ENCODE measurements at places on chromosomes 16 and 17.

GRCh38 chr17:35188111-35188510 is 6.1 kb downstream of the SLC35G3 start:
- peak; percentile 58 for ATAC-seq

DNA sequence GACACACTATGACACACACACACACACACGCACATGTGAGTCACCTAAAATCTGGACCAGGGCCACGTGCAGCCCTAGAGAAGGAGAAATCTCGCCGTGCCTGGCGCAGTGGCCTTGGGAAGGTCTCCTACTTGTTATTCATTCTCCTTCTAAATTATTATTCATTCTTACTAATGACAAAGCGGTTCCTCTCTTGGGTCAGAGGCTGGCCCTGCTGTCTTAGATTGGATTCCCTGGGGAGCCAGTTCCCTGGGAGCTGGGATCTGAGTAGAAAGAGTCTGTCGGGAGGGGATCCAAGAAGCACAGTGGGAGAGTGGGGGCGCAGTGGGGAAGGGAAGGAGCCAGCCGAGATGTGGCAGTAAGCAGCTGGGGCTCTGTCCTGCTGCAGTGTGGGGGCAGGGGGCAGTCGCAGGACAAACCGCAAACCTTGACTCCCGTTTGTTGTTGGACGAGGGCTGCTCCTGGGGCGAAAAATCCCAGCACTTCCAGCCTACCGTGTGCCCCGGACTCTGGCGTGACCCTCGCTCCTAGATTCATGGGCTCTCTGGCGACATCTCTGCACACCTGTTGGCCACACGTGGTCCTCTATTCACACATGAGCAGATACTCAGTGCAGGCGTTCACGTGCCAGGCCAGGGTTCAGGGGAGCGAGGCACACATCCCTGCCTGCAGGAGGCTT is 18.7 kb upstream of the JPH3 start:
- no peak for ATAC-seq

DNA sequence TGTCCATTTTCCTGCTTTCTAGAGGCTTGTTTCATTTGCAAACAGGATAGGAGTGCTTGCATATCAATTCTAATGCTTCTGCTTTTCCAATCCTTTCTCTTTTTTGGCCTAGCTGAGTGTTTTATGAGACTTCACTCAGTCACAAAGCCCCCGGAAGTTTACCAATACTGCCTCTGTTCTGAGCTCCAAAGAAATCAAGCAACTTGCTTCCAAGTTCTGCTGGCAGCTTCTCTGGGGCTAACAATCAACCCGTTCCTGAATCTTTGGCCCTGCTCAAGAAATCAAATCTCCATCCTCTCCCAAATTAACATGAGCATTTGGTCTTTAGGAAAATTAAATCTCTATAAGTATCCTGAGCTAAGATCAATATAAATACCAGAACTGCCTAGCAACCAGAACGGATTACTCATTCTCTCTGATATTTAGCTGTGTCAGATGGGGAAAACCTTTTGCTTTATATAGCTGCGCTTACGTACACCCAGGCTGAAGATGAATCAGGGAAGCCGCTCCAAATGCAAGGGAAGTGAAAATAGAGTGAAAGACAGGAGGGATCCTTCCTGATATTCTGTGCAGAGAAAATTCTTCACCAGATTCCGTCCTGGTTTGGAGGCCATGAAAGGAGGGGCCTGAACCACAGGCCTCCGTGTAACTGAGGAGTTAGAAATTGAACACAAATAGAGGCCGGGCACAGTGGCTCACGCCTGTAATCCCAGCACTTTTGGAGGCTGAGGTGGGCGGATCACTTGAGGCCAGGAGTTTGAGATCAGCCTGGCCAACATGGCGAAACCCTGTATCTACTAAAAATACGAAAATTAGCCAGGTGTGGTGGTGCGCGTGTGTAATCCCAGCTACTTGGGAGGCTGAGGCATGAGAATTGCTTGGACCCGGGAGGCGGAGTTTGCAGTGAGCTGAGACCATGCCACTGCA is 23.3 kb upstream of the GRB2 start:
- ATAC-seq, result peak; percentile 71

DNA sequence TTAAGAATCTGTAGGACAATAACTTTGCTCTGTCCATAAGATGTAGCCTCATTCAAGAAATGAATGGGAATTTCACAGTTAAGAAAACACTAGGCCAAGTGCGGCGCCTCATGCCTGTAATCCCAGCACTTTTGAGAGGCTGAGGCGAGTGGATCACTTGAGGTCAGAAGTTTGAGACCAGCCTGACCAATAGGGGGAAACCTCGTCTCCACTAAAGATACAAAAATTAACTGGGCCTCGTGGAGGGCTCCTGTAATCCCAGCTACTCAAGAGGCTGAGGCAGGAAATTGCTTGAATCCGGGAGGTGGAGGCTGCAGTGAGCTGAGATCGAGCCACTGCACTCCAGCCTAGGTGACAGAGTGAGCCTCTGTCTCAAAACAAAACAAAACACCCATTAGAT is 19.9 kb upstream of the RSL1D1 start:
- no peak for ATAC-seq

- no peak for ATAC-seq
Observed at GRCh38 chr17:50093246-50093645, 1.9 kb upstream of the PDK2 start.

GRCh38 chr17:1997927-1998742 is 27.0 kb downstream of the RTN4RL1 start:
- no peak for ATAC-seq

DNA sequence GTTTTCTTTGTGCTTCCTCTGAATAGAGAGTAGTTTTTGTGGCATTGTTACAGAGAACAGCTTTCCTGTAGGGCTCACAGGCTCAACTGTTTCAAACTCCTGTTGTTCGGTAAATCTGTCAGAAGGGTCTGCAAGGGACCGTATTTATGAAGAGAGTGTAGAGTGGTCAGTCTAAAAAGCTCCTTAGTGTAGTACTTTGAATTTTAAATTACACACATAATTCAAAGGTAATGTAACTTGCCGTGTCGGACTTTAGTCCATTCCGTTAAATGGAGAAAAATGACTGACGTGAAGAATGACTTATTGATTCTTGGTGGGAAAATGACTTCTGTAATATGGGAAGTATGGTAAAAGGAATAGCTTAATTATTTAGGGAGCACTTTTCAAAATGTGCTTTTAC is 190.9 kb downstream of the WWOX start:
- no peak for ATAC-seq

DNA sequence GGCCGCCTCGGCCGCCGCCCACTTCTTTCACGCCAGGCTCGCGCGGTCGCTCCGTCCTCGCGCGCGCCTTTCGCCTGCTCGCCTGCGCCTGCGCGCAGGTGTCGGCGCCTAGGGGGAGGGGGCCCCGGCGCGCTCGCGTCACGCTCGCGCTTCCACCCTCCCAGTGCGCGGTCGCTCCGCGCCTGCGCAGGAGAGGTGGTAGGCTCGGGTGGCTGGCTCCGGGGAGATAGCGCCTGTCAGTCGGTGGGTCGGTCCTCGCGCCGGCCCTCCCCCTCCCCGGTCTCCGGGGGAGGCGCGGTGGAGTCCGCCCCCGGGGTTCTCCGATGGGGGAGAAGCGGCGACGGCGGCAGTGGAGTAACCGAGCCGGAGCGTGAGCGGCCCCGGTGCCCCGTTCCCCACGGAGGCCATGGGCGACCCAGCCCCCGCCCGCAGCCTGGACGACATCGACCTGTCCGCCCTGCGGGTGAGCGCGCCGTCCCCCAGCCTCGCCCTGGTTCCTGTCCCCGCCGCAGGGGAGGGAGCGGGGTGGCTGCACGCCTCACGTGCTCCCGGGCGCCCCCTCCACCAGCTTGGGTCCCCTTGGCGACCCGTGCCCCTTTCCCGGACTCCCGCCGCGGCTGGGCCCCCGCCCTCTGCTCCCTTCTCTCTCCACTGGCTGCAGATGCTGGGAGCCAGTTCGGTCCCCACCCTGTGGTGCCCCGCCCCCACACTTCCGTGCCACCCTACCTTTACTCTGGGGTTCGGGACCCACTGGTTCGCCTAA is at the start of gene MINK1:
Gene MINK1, plus strand, starts transcription at position 163 of the 763 bp plus-strand sequence. Its CDS starts 244 bp downstream, at position 407.
- peak; percentile 91 for ATAC-seq

DNA sequence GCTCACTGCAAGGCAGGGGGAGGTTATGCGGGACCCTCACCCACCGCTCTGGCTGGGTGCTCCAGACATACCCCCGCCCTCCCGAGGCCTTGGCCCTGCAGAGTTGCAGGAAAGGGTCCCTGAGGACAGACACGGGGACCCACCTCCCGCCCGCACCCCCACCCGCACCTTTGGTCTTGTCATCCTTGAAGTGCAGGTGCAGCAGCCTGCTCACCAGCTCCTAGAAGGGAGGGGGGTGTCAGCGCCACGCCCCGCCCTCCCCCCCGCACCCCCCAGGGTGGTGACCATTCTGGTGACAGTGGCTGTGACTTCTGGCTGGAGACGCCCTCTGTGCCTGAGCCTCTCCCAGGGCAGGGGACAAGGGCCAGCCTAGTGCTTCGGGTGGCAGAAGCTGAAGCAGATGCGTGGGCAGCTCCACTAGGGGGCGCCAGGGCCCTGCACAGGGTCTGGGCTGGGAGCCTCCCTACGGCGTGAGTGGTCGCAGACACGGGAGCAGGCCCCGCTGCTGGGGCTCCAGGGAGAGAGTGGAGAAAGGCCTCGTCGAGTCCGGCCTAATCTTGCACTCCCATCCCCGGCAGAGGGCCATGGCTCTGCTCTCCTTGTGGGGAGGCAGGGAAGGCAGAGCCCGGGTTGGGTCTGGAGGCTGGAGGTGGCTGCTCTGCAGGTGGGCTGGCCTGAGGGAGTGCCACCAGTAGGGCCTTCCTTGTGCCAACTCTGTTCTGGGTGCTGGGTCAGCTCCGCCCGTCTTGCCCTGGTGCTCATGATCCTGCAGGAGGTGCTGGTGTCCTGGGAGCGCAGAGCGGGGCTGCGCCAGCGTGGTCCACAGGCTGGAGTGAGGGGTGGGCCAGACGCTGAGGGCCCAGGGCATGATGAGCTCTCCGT is 2.7 kb downstream of the CENPX start:
- no peak for ATAC-seq

DNA sequence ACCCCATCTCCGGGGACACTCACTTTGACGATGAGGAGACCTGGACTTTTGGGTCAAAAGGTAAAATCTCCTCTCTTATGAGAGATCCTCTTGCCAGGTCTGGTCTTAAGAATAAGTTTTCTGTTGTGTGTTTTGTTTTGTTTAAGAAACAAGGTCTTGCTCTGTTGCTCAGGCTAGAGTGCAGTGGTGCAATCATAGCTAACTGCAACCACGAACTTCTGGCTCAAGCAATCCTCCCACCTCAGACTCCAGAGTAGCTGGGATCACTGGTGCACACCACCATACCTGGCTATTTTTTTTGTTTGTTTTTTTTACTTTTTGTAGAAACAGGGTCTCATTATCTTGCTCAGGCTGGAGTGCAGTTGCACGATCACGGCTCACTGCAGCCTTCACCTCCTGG is 4.1 kb downstream of the MMP25 start:
- ATAC-seq, result no peak

- no peak for ATAC-seq
Observed at GRCh38 chr16:66026211-66026610, 340.3 kb upstream of the CDH5 start.

GRCh38 chr16:88835383-88835782 is 21.4 kb downstream of the GALNS start:
- ATAC-seq, result no peak

GRCh38 chr16:85908444-85908843 is 9.5 kb downstream of the IRF8 start:
- ATAC-seq, result no peak

- ATAC-seq, result no peak
Observed at GRCh38 chr16:11312718-11313492, 31.8 kb upstream of the PRM1 start.

- ATAC-seq, result no peak
Observed at GRCh38 chr16:7324321-7324720, 8.3 kb upstream of the RBFOX1 start.

- ATAC-seq, result no peak
Observed at GRCh38 chr17:40129498-40129897, 7.7 kb downstream of the MSL1 start.

- ATAC-seq, result no peak
Observed at GRCh38 chr16:30009085-30009862, 1.6 kb downstream of the DOC2A start.

GRCh38 chr17:72118335-72119076 is 2.3 kb upstream of the SOX9 start:
- no peak for ATAC-seq

DNA sequence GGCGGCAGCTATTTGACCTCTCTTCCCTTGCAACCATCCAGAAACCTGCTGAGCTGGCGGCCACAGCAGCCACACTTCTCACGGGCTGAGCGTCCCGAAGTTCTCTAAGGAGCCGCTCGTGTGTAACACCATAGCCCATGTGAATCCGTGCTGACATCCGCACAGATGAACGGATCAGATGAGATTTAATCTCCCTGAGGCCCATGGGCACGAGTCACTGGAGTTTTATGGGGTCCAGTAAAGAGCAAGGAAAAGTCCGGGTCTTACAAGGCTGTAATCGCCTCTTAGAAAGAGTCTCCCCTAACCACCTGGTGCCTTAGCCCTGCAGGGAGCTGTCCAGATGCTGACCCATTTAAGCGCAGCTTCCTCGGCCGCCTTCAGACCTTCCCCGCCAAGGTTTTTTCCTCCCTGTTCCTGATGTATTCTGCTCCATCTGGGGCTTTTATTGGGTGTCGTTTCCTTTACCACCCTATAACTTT is 5.5 kb upstream of the CACNG5 start:
- ATAC-seq, result peak; percentile 29

DNA sequence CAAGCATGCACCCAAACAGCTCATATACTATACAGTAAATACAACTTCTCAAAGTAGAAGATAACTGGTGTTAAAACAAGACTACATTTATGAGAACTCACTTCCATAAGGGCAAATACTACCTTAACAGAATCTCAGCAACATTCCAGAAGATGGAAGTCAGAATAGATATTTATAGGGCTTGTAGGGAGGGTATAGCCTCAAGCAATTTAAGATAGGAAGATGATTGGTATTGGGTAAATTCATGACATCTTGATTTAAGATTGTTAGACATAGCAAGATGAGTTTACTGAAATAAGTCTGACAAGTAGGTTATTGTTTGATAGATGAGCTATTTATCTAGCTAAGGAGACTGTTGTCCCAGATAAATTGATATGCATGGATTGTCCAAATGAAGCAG is 250.2 kb downstream of the CDH13 start:
- ATAC-seq, result no peak

GRCh38 chr16:81548876-81549546 is 104.4 kb downstream of the CMIP start:
- no peak for ATAC-seq

Measured in activated T-helper 17 cell treated with anti-CD3 and anti-CD28 coated beads, Interleukin-2, amount 50 U/mL, for 72 hours (primary cell).